AG10803 (cell line): ENCODE measurements at places on chromosomes 2 and 18.

DNA sequence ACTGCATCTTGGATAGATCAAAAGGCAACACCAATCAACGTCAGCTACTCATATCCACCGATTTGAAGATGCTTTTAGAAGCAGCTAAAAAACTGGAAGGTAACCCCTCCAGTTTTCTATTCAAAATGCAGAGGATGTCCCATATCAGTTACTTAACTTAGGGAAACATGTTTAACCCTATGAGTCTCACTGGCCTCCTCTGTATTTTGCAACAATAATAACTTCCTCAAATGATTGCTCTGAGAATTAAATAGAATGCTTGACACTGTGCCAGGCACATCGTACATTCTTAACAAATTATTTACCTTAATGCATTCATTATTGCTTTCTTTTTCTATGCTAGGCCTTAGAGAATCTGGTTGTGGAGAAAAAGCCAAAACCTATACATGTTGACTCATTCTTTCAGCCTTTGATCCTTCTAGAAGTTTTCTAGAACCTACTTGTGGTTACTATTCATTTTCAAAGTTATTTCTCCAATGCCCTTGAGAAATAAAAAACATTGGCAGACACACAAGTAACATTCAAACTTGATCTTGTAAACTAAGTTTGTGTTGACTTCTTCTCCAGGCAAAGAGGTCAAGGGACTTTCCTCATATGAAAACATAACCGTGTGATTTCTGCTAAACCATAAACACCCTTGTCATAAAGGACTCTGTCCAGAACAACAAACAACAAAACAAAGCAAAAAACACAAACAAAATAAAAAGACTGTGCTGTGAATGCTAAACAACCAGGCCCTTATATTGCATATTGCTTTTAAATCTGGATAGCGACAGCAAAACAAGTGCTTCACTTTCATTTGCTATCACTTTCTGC is 4.6 kb downstream of the DOCK10 start:
- peak; percentile 61 for DNase-seq

DNA sequence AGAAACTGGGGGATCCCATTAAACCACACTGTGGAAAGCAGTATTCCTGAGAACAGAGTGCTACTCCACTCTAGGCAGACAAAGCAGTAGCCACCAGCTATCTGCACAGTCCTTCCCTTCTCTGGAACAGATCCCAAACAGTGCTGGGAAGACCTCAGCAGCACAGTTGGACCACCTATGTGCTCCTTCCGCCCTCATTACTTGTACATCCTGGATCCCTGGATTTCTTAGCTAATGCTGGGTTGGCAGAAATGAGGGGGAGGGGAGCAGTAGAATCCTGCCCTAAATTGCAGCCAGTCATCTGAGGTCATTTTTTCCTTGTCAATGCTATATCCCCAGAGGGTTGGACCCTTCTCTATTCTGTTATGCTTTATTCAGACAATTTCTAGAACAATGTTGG is 13.8 kb upstream of the MALT1 start:
- no peak for DNase-seq

DNA sequence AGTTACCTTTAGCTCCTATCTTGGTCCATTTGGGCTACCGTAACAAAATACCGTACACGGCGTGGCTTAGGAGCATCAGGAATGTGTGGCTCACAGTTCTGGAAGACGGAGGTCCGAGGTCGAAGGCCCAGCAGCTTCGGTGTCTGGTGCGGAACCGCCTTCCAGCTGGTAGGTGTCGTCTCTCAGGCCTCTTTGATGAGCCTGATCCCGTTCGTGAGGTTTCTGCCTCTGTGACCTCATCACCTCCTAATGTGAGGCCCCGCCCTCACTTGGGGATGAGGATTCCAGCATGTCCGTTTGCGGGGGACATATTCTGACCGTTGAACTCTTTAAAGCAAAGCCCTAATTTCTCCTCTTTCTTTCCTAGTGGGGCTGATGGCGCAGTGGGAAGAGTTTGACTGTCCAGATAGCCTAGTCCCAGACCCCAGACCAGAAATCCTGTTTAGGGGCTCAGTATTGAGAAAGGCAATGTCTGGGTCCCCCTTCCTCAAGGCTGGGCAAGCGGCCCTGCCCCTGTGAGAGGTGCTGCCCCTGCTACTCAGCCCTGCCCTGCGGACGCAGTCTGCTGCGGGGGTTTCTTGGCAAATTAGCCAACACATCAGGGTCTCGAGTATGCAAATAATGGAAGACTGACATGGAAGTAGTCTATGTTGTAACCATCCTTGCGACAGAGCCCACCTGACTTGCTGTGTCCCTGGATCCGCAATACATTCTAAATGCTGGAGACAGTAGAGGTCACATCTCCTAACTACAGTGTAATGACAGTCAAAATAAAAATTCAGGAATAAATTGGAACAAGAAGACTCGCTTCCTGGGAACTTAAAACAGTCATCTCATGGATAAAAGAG is 128.0 kb downstream of the ASB1 start:
- DNase-seq = no peak

DNA sequence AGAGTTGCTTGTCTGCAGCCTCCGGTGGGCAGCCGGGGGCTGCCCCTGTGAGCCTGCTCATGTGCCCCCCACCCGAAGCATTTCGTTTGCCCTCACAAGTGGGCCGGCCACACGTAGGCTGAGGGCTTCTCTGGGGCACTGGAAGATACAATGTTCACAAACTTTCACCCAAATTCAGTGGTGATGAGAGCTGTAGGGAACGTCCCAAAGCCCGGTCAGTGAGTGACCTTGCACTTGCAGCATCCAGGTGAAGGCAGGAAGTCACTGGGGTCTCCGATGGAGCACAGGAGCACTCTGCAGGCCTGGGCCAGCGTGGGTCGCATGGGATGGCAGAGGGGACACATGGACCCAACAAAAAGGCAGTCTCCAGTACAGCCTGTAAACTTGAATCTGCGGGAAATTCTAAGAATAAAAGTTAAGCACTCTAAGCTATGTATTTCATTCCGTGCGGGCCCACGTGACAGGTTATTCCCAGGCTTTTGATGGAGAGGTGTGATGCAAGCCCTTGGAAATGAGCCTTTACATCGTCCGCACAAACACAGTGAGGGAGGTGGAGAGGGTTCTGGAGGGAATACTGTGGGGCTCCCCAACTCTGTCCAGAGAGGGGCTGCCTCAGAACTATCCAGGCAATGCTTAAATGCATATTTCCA is 42.5 kb downstream of the CNGA3 start:
- no peak for DNase-seq

GRCh38 chr2:128501006-128501690 is 182.5 kb upstream of the HS6ST1 start:
- no peak for DNase-seq

GRCh38 chr18:6441200-6441599 is 26.5 kb upstream of the L3MBTL4 start:
- DNase-seq = peak; percentile 1

- DNase-seq = no peak
These were observed 11.9 kb downstream of the PPP3R1 start for GRCh38 chr2:68240446-68240845.

DNA sequence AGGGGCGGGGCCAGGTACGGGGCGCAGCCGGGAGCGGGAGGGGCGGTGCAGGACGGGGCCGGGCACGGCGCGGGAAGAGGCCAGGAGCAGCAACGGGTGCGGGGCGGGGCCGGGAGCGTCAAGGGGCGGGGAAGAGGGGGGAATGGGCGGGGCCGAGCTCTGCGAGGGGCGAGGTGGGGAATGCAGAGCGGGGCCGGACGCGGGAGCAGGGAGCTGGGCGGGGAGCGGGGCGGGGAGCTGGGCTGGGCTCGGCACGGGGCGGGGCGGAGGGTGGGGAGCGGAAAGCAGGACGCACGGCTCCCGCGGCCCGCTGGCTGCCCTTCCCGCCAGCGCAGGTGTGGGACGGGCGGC is at the start of gene IMPA2:
IMPA2 (plus strand) TSS at position 316 of the 351 bp plus-strand sequence. CDS start 163 bp downstream, outside the sequence.
- no peak for DNase-seq

GRCh38 chr2:67041051-67041450 is 356.1 kb upstream of the ETAA1 start:
- no peak for DNase-seq

DNA sequence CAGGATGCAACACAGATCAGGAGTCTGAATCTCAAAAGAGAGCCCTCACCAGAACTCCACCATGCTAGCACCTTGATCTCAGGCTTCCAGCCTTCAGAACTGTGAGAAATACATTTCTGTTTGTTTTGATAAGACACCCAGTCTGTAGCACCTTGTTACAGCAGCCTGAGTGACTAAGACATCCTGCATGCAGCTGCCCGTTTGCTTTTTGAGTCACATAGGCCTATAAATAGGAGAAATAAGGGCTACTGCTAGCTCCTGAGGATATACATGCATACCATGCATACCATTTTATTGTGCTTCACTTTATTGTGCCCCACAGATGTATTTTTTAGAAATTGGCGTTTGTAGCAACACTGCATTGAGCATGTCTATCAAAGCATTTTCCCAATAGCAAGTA is 337.8 kb downstream of the CDH2 start:
- peak; percentile 83 for DNase-seq

GRCh38 chr2:60806988-60807681 is 51.1 kb downstream of the PAPOLG start:
- peak; percentile 74 for DNase-seq

GRCh38 chr2:552906-553305 is 124.3 kb downstream of the TMEM18 start:
- no peak for DNase-seq

DNA sequence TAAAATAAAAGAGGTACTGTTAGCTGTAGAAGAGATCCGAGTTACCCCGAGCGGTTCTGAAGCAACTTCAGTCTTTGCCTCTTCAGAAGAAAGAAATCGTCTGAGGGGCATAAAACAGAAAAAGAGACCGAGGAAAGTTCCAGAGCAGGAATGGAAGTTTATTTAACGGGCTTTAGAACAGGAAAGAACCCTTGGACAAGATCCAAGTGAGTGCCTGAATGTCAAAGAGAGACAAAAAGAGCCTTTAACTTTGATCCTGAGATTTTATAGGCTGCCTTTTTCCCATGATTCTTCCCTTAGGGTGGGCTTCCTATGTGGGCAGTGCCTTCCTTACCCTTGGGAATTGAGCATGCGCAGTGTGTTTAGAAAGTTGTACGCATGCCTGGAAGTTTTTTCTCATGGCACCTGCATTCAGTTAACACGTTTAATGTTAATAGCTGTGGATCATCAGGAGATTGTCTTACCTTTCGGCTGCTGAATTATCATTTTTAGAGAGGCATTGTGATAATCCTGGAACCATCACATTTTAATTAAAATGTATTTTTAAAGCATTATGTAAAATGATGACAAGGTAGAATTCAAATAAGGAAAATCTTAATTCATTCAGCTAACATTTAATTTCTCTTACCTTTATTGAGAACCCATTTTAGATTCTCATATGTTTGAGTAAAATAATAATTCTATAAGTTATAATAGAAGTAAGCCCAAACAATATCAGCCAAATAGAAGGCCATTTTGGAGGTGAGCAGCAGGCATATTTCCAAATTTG is 269.5 kb upstream of the ZSWIM2 start:
- DNase-seq = no peak

DNA sequence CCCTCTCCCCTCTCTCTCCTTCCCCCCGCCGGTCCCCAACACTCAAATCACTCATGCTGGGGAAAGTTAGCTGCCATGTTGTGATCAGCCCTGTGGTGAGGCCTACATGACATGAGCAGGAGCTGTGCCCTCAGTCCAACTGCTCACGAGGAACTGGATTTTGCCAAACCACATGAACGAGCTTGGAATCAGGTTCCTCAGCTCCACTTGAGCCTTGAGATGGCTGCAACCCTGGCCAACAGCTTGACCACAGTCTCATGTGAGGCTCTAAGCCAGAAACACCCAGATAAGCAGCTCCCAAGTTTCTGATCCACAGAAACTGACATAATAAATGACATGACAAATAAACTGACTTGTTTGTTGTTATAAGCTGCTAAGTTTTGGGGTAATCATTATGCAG is 38.4 kb downstream of the ARL4C start:
- no peak for DNase-seq

DNA sequence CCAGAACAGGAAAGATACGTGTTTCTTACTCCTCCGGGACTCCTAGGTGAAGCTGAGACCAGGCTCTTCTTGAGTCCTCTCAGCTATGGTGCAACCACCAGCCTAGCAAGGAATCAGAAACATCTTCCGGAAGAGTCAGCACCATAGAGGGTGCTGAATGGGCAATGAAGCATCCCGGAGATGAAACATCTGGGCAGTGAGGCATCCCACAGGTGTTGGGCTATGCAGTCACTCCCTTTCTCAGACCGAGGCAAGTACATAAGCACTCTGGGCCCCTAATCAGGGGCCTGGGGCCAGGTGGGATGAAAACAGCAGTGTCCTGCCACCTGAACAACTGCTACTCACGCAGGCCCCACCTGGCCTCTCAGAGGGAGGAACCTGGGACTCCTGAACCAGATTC is 1.4 kb upstream of the CAPN10 start:
- DNase-seq = no peak

- peak; percentile 68 for DNase-seq
These were observed 36.3 kb downstream of the MOGAT1 start for GRCh38 chr2:222707689-222708273.

- DNase-seq = peak; percentile 90
These were observed 121.0 kb downstream of the MYO1B start for GRCh38 chr2:191366199-191366598.

DNA sequence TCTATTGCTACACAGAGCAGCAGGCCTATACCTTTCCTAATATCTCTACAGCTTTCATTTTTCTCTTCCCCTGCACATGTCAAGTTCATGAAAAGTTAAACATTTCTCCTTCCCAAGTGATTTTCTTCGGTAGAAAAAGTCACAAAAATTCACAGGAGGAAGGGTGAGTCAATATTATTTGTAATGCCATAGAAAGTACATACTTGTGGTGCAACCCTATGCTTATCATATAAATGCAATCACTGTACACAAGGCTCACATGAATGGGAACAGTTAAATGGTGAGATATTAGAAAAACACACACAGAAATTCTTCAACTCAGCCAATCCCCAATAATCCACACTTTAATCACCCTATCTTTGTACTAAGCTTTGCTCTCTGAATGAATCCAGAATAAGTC is 651.6 kb downstream of the LRRTM4 start:
- DNase-seq = no peak

DNA sequence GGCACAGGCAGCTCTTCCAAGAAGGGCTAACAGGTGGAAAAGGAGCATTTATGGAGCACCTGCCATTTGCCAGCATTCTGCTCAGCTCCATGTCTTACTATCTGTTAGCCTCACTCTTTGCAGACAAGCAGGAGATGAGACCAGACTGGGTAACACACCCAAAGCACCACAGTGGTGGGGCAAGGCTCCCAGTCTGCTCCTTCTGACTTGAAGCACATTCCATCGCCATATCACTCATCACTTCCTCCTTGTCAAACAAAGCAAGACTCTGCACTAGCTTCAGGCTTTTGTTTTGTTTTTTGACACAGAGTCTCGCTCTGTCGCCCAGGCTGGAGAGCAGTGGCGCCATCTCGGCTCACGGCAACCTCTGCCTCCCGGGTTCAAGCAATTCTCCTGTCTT is 182.8 kb downstream of the MGAT5 start:
- peak; percentile 16 for DNase-seq

GRCh38 chr18:51383711-51384110 is 186.2 kb upstream of the MEX3C start:
- DNase-seq = no peak

DNA sequence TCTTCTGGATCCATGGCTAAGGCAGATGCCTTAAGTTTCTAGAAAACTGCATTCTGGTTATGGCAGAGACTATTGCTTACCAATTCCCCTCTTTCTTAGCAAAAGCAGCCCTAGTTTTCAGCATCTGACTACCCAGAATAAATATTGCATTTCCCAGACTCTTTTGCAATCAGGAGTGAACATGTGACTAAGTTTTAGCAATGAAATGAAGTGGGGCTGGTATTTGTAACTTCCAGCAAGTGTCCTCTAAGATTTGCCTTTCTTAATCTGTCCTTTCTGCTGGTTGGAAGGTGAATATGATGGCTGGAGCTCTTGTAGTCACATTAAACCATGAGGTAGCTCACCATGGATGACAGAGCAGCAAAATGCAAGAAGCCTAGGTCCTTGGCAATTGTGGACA is 132.9 kb upstream of the PKDCC start:
- peak; percentile 54 for DNase-seq
